ENCODE measurements at places on chromosomes 5 and 9.

- no peak for DNase-seq
Measured at GRCh38 chr9:112881331-112881730, 9.3 kb downstream of the SLC46A2 start.

- no peak for DNase-seq
Measured at GRCh38 chr9:126773004-126773607, 31.7 kb upstream of the ZBTB43 start.

GRCh38 chr9:12774861-12775678 is at the start of gene LURAP1L:
Gene LURAP1L (plus strand): TSS chr9:12775020. CDS start chr9:12775716, 696 bp downstream.
- no peak for DNase-seq

- DNase-seq, result peak; percentile 4
Measured at GRCh38 chr9:14616188-14616982, 76.8 kb downstream of the ZDHHC21 start.

GRCh38 chr9:31347082-31347617 is 1037.3 kb upstream of the ACO1 start:
- no peak for DNase-seq

GRCh38 chr5:36253575-36253974 is 11.8 kb upstream of the NADK2 start:
- no peak for DNase-seq

DNA sequence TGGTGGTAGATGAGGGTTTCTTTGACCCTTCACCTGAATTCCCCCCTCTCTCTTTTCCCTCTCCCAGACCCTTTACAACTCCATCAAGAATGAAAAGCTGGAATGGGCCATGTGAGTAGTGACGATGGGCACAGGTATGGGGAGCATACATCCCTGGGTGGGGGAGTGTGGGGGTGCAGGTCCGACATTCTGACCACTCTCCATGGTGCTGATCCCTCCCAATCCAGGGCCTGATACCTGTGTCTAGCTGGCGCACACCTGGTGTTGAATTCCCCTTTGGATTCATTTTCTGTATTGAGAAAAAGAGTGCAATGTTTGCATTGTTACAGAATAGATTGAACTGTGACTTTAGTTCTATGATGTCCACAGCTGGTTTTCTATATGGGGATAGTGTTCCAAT is 40.0 kb downstream of the PSD2 start:
- no peak for DNase-seq

DNA sequence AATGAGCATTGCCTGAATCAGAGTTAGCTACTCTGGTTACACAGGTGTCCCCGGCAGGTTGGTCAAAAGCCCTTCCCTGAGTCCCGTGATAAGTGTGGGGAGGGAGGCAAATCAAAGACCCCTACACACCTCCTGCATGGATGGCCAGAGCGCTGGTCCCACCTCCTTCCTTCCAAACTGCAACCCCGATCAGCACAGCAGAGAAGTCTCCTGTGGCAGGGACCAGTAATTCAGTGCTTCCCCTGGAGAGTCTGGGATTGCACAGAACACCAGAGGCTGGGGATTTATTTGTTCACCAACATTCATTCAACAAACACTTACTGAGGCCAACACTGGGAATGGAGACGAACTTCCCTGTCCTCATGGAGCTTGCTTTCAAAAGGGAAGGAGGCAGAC is 46.2 kb downstream of the NSUN2 start:
- no peak for DNase-seq

Data from CD8-positive, alpha-beta memory T cell (primary cell).